ENCODE measurements at places on chromosomes 2 and 18. TPM values are rescaled to one million over a fixed set of nuclear protein-coding genes. Genes with fewer than 3 reads are reported as not detected.
A peak's percentile ranks its signal among the peaks of the same experiment; 100 is the strongest.

DNA sequence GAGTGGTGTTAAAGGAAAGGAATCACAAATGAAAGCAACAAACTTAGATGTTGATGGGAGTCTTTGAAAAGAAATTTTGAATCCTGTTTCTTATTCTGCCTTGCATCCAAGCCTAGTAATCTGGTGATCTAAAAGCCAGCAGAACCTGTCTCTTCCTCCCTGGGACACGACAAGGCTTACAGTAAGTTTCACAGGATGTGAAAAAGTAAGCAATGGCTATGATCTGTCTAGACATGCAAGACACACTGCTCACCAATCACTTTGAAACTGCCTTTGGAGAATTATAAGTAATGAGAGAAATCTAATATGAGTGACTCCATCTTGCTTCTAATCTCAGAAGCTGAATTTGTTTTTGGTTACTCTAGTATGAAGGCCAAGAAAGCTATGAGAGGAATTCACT lies 103.7 kb downstream of the KCNH7 start:
- no peak for DNase-seq

DNA sequence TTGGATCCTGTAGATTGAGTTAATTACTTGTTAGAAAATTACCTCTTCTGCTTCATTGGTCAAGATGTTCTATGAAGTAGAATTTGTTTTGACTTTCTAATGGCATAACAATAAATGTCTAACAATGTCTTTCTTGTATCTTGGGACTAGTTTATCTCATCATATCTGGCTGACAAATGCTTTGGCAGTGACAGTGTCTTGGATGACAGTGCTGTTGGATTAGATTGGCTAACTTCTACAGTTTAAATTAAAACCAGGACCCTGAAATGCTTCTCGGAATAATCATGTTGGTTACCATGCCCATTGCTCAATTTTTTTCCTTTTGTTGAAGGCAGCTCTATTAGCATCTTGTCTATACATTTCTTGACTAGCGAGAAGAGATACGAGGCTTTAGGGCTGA lies 176.9 kb downstream of the PARD3B start:
- DNase-seq = no peak

DNA sequence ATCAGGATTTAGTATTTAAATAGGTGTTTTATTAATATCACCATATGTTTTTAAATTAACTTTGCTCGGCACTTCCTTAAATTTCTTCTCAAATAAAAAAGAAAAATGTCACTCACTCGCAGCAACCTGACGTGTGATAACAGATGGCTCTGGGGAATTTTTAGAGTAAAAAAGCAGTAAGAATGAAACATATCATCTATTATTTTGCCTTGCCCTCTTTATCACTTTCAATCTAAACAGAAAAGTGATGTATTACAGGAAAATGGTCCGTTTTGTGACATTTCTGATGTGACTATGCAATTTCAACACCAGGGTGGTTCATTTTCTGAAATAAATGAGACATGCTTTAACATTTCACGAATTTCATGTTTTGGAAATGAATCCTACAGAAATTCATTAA lies 1368.0 kb upstream of the LRRTM1 start:
- no peak for DNase-seq

GRCh38 chr2:68195096-68195495 lies 37.4 kb downstream of the PNO1 start:
- DNase-seq = peak; percentile 36

GRCh38 chr2:231297108-231297908 lies 98.2 kb upstream of the B3GNT7 start:
- DNase-seq = peak; percentile 79

DNA sequence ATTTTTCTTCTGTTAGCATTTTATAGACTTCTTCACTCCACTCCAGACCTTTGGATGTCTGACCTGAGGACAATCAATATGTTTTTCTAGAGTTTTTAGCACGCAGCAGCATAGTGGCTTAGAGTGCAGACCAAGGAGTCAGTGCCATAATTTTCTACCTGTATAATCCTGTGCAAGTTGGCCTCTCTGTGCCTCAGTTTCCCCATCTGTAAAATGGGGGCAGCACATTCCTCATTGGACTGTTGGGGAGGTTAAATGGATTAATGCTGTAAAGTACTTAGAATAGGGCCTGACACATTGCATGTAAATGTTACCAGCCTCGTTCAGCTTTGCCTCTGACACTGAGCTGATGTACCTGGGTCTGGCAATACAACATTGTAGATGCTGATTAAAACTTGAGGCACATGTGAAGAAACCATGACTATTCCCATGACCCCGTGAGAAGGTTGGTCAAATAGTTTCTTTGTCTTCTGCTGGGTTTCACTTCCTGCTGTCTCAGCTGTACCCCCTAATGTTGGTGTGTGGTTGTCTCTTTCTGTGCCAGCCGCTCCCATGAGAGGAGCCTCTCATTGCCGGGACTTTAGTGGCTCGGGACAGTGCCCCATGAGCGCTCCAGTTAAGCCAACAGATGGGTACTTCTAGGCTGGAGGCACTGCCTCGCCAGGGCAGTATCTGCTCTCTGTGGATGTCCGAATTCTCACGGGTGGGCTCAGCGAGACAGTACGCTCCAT lies 125.3 kb downstream of the SH3RF3 start:
- DNase-seq = no peak

GRCh38 chr2:20576598-20577115 lies 74.2 kb downstream of the HS1BP3 start:
- DNase-seq = peak; percentile 54

DNA sequence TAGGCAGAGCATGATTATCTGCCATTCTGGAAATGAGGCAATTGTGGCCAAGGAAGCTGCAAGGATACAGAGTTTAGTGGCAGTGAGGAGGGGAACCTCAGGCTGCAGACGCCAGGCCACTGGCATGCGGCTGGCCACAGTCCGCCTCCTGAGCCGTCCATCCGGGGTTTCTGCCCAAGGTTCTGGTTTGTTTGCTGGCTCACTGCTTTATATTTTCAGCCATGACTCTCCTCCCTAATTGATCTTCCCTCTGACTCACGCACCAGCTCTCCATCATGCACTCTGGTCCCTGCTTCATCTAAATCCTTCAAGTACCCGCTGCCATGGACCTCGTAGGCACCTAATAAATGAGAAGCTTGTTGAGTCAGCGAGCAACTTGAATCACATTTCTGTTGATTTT lies 107.8 kb upstream of the REV1 start:
- no peak for DNase-seq

- no peak for DNase-seq
Observed at GRCh38 chr2:3527886-3528785, 8.8 kb upstream of the ADI1 start.

DNA sequence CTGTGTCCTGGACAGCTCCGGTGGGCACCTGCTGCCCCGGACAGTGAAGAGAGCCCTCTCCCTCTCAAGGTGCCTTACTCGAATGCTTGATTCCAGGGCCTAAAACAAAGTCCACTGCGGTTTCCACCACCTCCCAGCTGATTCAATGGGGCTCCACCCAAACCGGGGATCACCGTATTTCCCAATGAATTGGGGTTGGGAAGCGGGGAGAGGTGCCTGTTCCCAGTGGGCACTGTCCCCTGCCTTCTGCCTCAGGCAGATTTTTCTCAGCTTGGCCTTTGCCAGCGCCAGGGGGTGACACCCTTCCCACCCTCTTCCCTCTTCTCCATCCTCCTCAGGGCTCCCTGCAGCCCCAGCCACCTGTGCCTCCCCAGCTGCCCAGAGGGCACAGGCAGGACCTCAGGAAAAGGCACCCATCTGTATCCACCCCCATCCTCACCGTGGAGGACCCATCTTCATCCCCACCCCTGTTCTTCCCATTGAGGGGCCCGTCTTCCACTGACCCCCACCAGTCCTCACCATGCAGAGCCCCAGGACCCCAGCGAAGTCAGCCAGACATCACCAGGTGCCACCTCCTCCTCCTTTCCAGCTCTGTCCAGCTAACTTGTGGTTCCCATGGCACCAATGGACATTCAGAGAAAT lies 66.7 kb upstream of the HPCAL1 start:
- DNase-seq = no peak

DNA sequence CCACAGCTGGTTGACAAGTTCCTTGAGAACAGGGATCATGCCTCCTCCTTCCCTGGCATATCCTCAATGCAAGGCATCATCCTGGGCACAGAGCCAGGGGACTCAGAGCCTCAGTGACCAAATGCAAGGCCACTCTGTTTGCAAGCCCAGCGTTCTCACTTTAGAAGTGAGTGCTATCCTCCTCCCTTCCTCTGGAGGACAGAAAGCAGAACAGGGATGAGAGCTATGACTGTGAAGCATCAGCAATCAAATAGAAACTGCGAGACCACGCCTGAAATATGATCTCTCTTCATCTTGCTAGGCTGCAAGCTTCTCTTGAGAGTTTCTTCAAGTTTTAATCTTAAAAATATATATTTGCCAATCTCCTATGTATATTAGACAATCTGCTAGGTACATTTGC lies 119.8 kb downstream of the LRATD1 start:
- no peak for DNase-seq

The DYSF gene
- 145 TPM for total RNA-seq

The RIT2 gene
- total RNA-seq = not detected

The PKDCC gene
- total RNA-seq = 2.6 TPM

The STON1 gene
- 8.1 TPM for total RNA-seq

The UGT1A4 gene
- not detected for total RNA-seq

The ODC1 gene
- 111 TPM for total RNA-seq

The EMILIN2 gene
- 8.7 TPM for total RNA-seq

The FANCL gene
- 22.1 TPM for total RNA-seq

All from dermis blood vessel endothelial cell (primary cell).